CD4-positive, alpha-beta T cell treated with Interleukin-4 for 1 hour (primary cell): ENCODE measurements at places on chromosomes 16 and 17.

- DNase-seq: no peak
Measured at GRCh38 chr17:46732160-46732559, 86.3 kb downstream of the WNT3 start.

DNA sequence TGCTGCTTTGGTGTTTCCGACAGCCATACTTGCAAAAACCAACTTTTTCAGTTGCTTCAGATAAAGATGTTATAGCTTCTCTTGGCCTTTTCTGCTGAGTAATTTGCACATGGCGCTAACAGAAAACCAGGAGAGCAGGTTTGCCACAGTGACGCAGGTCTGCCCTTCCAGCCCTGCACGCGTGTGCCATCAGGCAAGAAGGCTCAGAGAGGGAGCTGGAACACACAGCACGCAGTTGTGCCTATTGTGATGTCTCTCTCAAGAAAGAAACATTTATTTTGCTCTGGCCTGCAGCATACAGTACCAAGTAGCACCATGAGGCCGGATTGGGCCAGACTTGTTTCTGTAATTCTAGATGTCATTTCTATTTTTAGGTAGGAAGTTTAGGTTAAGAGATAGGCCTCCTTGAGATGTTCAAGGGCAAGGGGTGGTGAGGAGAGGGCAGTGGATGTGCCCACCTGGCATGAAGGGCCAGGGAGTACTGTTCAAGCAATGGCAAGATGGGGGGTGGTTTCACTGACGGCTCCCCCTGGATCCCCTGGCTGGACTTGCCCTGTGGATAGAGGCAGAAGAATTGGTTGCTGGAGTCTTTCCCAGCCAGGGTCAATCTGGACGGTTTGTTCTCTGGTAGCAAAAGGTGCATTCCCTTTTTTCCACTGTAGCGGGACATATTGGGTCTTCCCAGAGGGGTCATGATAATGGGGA is 1.9 kb downstream of the CBX2 start:
- no peak for DNase-seq

- DNase-seq: no peak
Measured at GRCh38 chr17:46136820-46137219, 56.4 kb downstream of the KANSL1 start.

GRCh38 chr17:373613-374230 is 21.1 kb upstream of the RPH3AL start:
- DNase-seq: no peak

DNA sequence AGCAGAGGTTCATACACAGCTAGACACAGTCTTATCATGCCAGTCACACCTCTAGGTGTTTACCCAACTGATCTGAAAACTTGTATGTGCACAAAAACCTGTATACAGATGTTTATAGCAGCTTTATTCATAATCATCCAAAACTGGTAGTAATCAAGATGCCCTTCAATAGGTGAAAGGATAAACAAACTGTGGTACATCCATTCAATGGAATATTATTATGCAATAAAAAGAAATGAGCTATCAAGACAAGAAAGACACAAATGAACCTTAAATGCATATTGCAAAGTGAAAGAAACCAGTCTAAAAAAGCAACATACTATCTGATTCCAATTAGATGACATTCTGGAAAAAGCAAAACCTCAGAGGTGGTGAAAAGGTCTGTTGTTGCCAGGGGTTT is 47.6 kb upstream of the CNEP1R1 start:
- DNase-seq: no peak

DNA sequence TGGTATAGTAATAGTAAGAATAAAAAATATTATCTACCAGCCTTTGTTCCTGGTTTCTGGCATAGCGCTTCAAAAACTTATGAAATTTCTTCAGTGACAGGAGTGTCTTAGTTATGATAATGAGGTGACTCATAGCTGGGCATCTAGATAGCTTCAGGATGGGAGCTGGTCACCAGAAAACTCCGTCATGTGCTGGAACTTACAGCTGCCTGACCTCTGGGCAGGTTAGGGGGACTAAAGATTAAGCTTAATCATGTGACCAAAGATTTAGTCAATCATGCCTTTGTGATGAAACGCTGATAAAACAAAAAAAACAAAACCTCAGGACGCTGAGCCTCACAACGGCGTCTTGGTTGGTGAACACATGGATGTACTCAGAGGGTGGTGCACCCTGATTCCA is 154.2 kb downstream of the MYO1D start:
- no peak for DNase-seq

DNA sequence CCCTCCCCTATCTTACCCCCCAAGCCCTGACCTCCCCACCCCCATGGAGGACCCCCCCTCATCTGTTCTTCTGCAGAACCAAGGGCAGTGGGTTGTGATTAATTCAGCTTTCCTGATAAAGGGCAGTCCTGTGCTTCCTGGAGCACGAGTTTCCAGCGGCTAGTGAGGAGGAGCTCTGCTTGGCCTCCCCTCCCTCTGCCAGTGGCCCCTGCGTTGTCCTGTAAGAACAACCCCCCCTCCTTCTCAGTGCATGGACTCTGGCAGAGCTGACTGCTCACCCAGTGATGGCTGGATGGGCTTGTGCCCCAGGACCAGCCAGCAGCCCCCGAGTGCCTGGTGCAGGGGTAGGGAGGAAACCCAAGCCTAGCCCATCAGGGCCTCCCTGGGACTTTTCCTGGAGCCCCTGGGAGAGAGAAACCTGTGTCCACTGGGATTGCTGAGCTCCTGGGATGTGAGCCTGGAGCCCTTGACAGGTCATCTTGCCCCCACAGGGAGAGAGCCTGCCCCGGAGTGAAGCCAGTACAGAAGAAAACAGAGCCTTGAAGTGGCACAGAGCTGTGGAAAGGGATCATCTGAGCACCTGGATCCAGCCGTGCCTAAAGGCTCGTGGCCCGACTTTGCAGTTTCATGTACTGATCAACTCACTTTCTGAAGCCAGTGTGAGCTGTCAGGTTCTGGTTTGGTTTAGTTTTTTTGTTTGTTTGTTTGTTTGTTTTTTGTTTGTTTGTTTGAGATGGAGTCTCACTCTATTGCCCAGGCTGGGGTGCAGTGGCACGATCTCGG is 26.5 kb downstream of the MMP15 start:
- DNase-seq: no peak

GRCh38 chr17:82547981-82548380 is 28.4 kb downstream of the FOXK2 start:
- no peak for DNase-seq

DNA sequence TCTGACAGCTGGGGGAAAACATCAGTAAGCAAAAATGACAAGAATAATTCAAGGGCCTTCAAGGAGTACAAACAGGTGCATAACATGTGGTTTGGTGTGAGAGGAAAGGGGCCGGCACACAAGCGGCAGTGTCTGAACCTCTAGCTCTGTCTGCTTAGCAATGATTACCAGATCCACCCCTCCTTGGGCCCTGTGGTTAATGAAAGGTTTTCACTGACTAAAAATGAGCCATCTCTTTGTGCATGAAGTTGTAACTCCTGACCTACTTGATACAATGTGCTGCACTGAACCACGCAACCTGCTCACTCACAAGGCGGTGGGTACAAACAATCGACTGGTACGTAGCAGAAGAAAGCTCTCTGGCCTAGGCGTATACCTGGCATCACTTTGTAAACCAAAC is 15.1 kb downstream of the FAM117A start:
- peak; percentile 63 for DNase-seq

DNA sequence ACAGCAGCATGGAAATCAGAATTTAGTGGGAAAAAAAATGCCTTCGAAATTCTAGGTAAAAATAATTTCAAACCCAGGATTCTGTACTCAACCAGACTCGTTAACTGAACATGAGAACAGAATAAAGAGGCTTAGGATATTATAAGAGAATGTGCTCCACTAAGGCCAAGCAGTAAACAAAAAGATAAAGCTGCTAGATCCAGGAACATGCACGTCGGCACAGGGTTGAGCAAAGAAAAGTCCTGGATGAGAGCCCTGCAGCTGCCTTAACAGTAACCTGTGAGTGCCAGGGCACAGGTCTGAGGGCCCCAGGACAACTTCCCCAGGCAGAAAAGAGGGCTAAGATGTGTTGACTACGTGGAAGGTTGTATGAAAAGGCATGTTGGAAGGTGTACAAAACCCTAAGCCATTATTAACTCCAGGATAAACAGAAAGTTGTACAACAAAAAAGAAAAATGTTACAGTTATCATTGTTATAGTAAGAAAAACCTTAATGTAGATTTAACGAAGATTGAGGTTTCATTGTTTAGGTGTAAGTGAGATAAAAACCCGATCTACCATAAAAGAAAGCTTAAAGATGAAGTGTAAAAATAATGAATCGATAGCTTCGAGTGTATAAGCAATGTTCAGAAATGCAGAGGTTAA is 42.3 kb upstream of the RBFOX3 start:
- DNase-seq: no peak
